ENCODE measurements at places on chromosomes 1 and 21. TPM values are rescaled to one million over a fixed set of nuclear protein-coding genes. Genes with fewer than 3 reads are reported as not detected.

BEND5 gene
- polyA plus RNA-seq, result not detected

CELSR2 gene
- polyA plus RNA-seq, result 7.3 TPM

UHMK1 gene
- polyA plus RNA-seq, result 24.6 TPM

SLC16A4 gene
- 0.36 TPM for polyA plus RNA-seq

ITPKB gene
- polyA plus RNA-seq, result 4.9 TPM

PRR9 gene
- polyA plus RNA-seq, result 2.6 TPM

H3-3A gene
- 221 TPM for polyA plus RNA-seq

GPR161 gene
- 9.1 TPM for polyA plus RNA-seq

SYT6 gene
- polyA plus RNA-seq, result not detected

FABP3 gene
- polyA plus RNA-seq, result 0.58 TPM

ATP1A4 gene
- not detected for polyA plus RNA-seq

SFN gene
- polyA plus RNA-seq, result 2,602 TPM

MEX3A gene
- 1.5 TPM for polyA plus RNA-seq

FCGR3B gene
- not detected for polyA plus RNA-seq

LIN28A gene
- not detected for polyA plus RNA-seq

ZSWIM5 gene
- 0.06 TPM for polyA plus RNA-seq

PAPPA2 gene
- 0.05 TPM for polyA plus RNA-seq

PLA2G2D gene
- polyA plus RNA-seq, result not detected

OR10J1 gene
- not detected for polyA plus RNA-seq

MSH4 gene
- polyA plus RNA-seq, result 0.10 TPM

BCAN gene
- not detected for polyA plus RNA-seq

SYPL2 gene
- not detected for polyA plus RNA-seq

NEK2 gene
- polyA plus RNA-seq, result 0.99 TPM
